ENCODE measurements at places on chromosomes 12 and 14. TPM values are rescaled to one million over a fixed set of nuclear protein-coding genes. Genes with fewer than 3 reads are reported as not detected.

GRCh38 chr14:61150851-61151250, 130.3 kb downstream of the TMEM30B start:
- H3K27me3 ChIP-seq = no peaks in the 10 kb centered on the region
- peak; percentile 83 for DNase-seq
- H3K4me1 ChIP-seq = peaks cover 26% of the 10 kb centered on the region
- H3K4me3 ChIP-seq = no peak overlapping the region
- no peaks in the 10 kb centered on the region for H3K36me3 ChIP-seq
- H3K27ac ChIP-seq = no peak overlapping the region

DNA sequence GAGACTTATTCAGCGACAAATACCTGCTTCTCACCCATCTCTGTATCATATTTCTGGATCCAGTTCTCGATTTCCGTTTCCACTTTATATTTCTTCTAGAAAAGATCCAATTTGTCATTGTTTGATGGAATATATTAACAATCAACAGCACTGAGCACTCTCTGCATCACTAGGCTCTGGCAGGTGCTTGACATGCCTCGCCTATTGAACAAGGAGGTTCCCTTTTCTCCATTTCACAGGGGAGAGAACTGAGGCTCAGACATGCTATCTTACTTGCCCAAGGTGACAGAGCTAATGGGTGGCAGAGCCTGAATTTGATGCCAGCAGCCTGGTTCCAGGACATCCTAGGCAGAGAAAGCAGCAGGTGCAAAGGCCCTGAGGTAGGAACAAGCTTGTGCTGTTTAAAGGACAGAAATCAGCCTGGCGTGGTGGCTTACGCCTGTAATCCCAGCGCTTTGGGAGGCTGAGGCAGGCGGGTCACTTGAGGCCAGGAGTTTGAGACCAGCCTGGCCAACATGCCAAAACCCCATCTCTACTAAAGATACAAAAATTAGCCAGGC, 12.1 kb downstream of the RITA1 start:
- peaks cover 11% of the 10 kb centered on the region for H3K4me1 ChIP-seq
- peaks cover 2% of the 10 kb centered on the region for H3K36me3 ChIP-seq
- H3K27me3 ChIP-seq = no peaks in the 10 kb centered on the region
- no peak overlapping the region for H3K27ac ChIP-seq
- H3K4me3 ChIP-seq = no peak overlapping the region

The DTX1 gene
- total RNA-seq = 0.26 TPM

DNA sequence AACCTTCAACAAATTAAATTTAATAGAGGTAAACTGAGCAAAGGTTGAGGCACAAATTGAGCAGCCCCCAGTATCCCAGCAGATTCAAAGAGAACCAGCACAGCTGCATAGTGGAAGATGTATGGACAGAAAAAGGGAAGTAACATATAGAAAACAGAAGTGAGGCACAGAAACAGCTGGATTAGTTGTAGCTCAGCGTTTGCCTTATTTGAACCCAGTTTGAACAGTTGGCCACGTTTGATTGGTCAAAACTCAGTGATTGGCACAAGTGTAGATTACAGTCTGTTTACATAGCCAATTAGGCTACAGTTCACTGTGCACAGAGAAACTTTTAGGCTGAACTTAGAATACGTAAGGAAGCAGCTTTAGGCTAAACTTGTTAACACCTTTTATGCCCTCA, 315.5 kb downstream of the RMST start:
- H3K27me3 ChIP-seq = no peaks in the 10 kb centered on the region
- H3K27ac ChIP-seq = no peak overlapping the region
- no peak for DNase-seq
- no peaks in the 10 kb centered on the region for H3K36me3 ChIP-seq
- H3K4me3 ChIP-seq = no peak overlapping the region
- H3K4me1 ChIP-seq = no peaks in the 10 kb centered on the region

- H3K27me3 ChIP-seq = no peaks in the 10 kb centered on the region
- no peak overlapping the region for H3K4me3 ChIP-seq
- no peaks in the 10 kb centered on the region for H3K4me1 ChIP-seq
- no peak overlapping the region for H3K27ac ChIP-seq
Observed at GRCh38 chr12:4356041-4356327, 23.5 kb downstream of the FGF23 start.

- H3K4me3 ChIP-seq = no peak overlapping the region
- H3K36me3 ChIP-seq = no peaks in the 10 kb centered on the region
- no peaks in the 10 kb centered on the region for H3K27me3 ChIP-seq
- peak; percentile 44 for DNase-seq
Observed at GRCh38 chr12:105355752-105356151, 25.3 kb downstream of the C12orf75 start.

Data from fibroblast of lung (primary cell).